ENCODE measurements at places on chromosomes 5 and 9.
A peak's percentile ranks its signal among the peaks of the same experiment; 100 is the strongest.

GRCh38 chr5:139138809-139139208 is 59.4 kb downstream of the SIL1 start:
- peak; percentile 38 for DNase-seq

- peak; percentile 60 for DNase-seq
Measured at GRCh38 chr5:73764586-73764985, 138.6 kb downstream of the ARHGEF28 start.

DNA sequence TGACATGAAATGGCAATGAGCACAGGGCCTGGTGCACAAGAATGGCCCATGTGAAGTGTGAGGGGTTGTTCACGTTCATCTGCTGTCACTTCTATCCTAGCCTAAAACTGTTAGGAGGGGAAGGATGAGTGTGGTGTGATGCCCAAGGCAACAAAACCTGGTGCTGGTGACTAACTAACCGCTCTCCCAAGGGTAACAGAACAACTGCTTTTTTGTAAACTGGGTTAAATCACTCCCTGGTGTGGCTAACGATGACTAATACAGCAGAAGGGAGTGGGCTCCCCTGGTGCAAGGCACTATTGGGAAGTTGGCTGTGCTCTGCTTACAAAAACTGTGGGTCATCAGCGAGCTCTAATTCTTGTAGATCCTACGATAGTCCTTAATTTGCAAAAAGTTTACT is 103.2 kb upstream of the VCAN start:
- peak; percentile 87 for DNase-seq

GRCh38 chr5:130104895-130105688 is 200.8 kb downstream of the CHSY3 start:
- DNase-seq, result peak; percentile 85

DNA sequence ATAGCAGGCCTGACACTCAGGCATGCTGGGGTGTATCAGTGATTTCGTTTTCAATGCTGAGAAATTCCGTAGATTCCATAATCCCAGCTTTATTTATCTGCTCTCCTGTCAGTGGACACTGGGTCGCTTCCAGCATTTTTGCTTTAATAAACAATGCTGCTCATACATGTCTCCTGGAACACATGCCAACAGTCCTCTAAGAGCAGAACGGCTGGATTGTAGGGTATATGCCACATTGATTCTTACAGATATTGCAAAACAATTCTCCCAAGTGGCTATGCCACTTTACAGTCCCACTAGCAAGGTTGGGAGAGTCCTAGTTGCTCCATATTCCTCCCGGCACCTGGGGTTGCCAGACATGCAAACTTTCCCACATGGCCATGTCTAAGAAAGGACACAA is 81.9 kb downstream of the RAPGEF1 start:
- DNase-seq, result peak; percentile 82

GRCh38 chr5:132023258-132024116 is 12.0 kb upstream of the ACSL6 start:
- no peak for DNase-seq

DNA sequence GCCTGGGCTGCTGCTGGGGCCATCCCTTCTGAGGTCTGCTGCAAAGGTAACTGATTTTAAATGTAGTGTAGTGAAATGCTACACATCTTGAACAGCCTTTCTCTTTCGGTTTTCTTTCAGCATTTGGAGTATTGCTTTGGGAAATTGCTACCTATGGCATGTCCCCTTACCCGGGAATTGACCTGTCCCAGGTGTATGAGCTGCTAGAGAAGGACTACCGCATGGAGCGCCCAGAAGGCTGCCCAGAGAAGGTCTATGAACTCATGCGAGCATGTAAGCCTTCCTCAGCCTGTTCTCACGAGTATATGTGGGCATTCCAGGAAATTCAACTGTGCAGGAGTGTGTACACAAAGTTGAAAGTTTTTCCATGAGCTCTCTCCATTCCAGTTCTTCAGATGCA is 18.3 kb downstream of the QRFP start:
- DNase-seq, result no peak

- DNase-seq, result no peak
Measured at GRCh38 chr5:132812781-132813598, at the start of gene SOWAHA. Gene SOWAHA, plus strand, starts transcription at chr5:132813302. Its CDS starts 320 bp downstream, at chr5:132813622.

DNA sequence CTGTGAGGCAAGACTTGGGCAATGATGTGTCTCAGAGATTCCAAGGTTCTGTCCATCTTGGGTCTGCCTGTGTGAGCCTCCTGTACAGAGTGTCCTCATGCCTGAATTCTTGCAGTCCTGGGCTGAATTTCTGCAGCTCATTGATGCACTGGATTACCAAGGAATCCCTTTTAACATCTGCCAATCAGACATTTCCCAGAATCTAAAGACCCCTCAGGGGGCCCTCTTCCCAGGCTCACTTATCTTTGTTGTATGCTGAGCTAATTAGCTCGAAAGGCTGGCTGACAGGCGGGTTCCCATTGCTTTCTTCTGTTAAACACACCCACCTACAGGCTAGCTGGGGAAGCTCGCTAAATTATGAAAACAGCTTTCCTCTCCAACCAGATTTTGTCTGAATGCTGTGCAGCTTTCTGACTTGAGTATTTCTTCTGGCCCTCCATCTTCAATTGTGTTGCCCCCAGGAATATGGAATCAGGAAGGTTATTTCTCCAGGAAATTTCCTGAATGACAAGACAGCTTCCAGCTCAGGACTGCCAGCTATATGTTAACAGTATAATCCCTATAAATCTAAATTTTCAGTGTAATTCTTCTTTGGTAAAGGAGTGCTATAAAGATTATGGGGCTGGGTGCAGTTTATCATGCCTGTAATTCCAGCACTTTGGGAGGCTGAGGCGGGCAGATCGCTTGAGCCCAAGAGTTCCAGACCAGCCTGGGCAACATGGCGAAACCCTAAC is at the start of gene LIX1:
TSS of gene LIX1 (minus strand) at position 91 of the 734 bp plus-strand sequence. CDS start at position 56, 35 bp downstream.
- peak; percentile 50 for DNase-seq

GRCh38 chr9:137611623-137612609 is 6.4 kb downstream of the ARRDC1 start:
- DNase-seq, result peak; percentile 75

DNA sequence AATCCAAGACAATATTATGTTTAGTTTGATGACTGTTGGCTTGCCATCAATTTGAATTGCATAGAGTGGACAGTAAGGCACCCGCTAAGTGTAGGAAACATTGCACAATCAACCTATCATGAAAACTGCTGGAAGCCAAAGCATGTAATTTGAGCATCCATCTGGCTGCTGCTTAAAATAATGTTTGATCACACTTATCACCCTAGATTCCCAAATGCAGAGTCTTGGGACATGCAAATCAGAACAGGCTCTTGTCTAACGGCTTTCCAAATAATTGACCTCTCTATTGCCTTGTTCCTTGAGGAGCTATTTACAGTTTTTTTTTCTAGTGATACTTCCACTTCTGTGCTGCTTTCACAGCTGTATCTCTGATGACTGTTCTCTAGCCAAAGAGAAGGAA is 342.1 kb downstream of the PRR16 start:
- peak; percentile 14 for DNase-seq

DNA sequence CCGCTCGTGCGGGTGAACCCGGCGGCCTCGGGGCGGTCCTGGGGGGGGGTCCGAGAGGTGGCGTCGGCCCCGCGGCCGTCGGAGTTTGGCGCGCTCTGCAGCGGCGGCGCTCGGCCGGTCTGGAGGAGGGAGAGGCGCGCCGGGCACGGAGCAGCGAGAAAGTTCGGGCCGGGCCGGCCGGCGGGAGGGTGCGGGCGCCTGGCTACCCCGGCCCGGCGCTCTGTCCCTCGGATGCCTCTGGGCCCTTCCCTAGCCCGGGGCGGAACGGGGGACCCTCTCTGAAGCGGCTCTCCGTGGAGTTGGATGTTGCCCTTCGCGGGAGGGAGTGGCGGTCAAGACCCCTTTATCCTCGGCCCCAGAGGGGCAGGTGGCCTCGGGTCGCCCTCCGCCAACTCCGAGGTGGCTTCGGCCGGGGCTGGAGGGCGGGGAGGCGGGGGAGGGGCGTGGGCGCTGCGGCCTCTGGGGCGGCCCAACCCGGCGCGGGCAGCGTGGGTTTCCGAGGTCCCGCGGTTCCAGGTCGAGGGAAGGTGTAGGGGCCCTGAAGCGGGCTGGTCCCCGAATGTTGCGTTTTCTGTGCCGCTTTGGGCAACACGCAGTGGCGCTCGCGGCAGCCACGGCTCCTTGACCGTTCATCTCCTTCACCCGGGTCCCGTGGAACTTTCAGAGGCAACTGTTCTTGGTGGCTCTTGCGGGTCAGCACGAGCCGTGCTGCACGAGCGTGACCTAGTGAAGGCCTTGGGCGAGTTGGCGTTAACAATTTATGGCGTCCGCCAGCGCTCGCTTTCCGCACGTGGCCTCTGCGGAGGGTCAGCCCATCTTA is 290.5 kb downstream of the DOCK8 start:
- no peak for DNase-seq

- peak; percentile 34 for DNase-seq
Measured at GRCh38 chr9:133125941-133126696, 5.1 kb upstream of the RALGDS start.

- DNase-seq, result no peak
Measured at GRCh38 chr5:177339107-177339638, 12.3 kb downstream of the LMAN2 start.

- DNase-seq, result peak; percentile 56
Measured at GRCh38 chr9:84781458-84781857, 111.9 kb downstream of the NTRK2 start.

Measured in fibroblast of skin of scalp (primary cell).